ENCODE measurements at places on chromosomes 5 and 9.

GRCh38 chr5:75152860-75153259 is 83.8 kb downstream of the ANKRD31 start:
- no peak for DNase-seq

GRCh38 chr9:136740971-136741882 is 1.5 kb downstream of the LCN10 start:
- DNase-seq, result no peak

GRCh38 chr5:134430001-134430569 is 18.4 kb upstream of the CDKN2AIPNL start:
- no peak for DNase-seq

DNA sequence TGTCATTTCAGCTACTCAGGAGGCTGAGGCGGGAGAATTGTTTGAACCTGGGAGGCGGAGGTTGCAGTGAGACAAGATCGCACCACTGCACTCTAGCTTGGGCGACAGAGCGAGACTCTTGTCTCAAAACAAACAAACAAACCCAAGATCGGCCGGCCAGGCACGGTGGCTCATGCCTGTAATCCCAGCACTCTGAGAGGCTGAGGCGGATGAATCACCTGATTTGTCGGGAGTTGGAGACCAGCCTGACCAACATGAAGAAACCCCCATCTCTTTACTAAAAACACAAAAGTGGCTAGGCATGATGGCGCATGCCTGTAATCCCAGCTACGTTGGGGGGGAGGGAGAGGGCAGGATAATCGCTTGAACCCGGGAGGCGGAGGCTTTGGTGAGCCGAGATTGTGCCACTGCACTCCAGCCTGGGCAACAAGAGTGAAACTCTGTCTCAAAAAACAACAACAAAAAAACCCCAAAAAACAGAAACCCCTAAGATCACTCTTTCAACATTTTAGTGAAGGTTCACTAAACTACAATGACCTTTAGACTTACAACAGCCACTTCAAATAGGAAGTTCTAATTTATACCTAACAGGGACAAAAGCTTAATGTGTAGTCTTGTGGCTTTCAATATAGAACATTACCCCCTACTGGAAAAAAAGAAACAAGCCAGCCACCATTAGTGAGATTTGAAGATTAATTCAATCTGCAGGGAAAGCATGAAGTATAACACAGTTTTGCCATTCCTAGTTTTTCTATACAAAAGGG is 7.0 kb downstream of the HSPA9 start:
- DNase-seq, result no peak

- DNase-seq, result no peak
Measured at GRCh38 chr9:110951805-110952539, 86.3 kb downstream of the LPAR1 start.

- no peak for DNase-seq
Measured at GRCh38 chr9:26723486-26723885, 169.1 kb downstream of the CAAP1 start.

DNA sequence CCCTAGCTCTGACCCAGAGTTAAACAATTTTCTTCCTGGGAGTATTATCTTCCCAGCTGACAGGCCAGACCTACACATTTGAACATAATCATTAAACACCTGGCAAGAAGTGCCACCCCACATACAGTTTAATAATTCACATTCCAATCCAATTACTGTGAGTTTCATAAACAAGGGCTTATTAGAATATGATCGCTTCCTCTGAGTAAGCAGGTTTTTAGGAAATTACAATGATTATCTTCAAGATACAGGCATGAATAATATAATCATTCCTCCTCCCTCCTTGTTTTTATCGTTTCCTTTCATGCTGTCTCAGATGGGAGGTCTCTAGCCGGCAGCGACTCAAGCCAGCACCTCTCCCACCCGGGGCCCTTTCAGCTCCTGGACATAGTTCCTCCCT is 15.8 kb upstream of the KIF4B start:
- DNase-seq, result no peak

DNA sequence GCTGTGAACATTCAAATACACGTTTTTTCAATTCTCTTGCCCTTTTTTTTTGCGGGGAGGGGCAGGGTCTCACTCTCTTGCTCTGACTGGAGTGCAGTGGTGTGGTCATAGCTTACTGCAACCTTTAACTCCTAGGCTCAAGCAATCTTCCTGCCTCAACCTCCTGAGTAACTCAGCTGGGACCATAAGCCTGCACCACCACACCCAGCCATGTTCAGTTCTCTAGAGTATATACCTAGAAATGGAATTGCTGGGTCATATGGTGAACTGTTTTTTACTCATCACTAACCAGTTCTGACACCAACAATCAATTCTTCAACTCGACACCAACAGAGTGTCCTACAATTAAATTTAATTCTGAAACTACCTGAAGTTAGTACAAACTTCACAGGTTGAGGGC is 85.5 kb upstream of the ZNF169 start:
- no peak for DNase-seq

GRCh38 chr5:88732181-88732633 is 150.8 kb downstream of the MEF2C start:
- DNase-seq, result no peak

DNA sequence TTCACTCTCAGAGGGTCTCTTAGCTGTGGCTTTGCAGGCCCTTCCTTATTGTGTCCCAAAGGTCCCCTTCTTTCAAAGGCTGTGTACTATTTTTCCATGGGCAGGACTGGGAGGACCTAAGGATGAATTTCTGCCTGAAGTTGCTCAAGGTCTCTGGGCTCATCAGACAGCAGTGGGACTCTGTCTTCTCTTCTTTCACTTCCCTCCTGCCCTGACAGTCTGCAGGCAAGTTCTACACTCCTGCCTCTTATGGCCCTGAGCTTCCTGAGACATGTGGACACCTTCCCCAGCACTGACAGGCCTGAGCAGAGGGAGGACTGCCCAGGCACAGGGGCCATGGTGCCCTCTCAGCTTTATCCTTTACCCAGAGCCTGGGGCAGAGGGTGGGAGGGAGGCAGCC is 14.8 kb downstream of the ENHO start:
- no peak for DNase-seq

DNA sequence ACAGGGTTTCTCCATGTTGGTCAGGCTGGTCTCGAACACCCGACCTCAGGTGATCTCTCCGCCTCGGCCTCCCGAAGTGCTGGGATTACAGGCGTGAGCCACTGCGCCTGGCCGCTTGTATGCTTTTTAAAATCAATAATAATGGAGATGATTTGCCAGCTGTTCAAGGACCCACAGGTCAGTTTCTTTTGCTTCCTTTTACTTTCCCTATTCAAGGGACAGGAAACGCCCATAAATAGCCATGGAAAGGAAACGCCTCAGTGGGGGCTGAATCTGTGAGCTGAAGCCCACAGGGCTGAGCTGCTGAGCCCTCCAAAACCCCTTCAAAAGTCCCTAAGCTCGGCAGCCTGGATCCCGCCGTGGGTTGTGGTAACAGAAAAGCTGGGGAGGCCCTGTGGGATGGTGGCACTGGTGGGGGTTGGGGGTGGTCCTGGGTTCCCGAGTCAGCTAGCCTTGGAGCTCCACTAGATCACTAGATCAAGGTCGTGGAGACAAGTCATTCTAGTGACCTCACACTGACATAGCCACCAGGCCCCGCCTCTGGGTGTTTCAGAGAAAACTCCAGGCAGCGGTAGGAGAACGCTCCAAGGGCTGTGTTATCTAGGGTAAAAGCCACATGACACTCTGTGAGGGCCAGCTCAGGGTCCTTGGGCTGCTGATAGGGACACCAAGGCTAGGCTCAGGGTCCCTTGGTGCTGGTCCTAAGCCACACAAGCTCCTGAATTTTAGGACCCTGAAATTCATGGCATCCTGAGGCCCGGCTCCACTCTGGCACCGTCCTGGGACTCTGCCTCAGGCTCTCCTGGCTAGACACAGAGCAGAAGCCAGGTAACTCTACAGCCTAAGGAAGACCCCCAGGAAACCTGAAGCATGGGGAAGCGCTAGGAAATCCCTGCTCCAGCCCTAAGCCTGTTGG is 18.0 kb upstream of the DUSP1 start:
- no peak for DNase-seq

GRCh38 chr5:179413711-179414458 is 68.6 kb upstream of the ADAMTS2 start:
- DNase-seq, result no peak

- no peak for DNase-seq
Measured at GRCh38 chr5:174769005-174769404, 44.6 kb downstream of the MSX2 start.

- no peak for DNase-seq
Measured at GRCh38 chr9:133207540-133208170, 1.4 kb downstream of the OBP2B start.

- DNase-seq, result no peak
Measured at GRCh38 chr5:137589185-137589584, 90.1 kb upstream of the SPOCK1 start.

DNA sequence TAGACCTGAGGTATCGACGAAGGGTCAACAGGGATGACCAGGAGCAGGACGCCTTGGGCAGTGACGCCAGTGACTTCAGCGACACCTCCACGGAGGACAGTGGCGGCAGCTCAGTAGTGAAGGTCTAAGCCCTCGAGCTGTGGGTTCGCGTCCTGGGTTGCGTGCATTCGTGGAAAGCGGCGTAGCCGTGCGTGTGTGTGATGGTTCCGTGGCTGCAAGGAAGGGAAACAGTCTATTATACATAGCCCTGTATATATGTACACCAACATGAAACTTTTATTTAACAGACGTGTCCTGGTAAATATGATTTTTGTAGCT is 8.4 kb downstream of the PPP1R26 start:
- no peak for DNase-seq

DNA sequence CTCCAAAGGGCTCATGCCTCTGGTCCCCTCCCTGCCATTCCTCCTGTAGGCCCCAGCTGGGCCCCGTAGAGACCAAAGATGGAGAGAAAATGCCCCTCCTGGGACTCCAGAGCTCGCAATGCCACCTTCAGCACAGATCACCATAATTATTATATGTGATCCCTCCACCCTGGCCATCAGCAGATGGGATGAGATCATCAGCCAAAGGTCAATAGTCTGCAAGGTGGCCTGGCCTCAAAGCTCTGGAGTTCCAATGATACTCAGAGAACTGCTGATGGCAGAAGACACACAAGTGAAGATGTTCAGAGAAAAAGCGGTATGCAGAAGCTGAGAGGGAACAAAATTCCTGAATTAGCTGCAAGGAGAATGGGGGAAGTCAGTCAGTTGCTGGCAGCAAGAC is 5.0 kb downstream of the RPP25L start:
- no peak for DNase-seq

DNA sequence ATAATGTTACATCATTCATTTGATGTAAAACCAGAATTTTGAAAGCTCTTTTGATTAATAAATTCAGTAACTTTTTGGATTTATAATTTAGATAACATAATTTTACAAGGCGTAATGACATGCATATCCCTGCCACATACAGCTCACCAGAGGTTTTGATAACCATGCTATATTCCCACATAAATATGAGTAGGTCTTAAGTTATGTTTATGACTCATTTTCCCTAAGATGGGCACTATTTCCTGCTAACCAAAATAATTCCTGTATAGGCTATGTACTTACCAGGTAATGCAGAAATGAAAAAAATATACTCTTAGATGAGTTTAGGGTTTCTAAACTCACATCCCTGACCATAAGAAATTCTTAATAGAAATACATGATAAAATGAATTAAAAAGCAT is 93.9 kb upstream of the EDIL3 start:
- DNase-seq, result no peak

GRCh38 chr5:96942911-96943310 is 7.0 kb downstream of the LNPEP start:
- DNase-seq, result no peak

GRCh38 chr9:7056254-7056653 is 298.5 kb downstream of the KDM4C start:
- no peak for DNase-seq

- DNase-seq, result no peak
Measured at GRCh38 chr5:138354387-138354786, 1.9 kb downstream of the KDM3B start.

DNA sequence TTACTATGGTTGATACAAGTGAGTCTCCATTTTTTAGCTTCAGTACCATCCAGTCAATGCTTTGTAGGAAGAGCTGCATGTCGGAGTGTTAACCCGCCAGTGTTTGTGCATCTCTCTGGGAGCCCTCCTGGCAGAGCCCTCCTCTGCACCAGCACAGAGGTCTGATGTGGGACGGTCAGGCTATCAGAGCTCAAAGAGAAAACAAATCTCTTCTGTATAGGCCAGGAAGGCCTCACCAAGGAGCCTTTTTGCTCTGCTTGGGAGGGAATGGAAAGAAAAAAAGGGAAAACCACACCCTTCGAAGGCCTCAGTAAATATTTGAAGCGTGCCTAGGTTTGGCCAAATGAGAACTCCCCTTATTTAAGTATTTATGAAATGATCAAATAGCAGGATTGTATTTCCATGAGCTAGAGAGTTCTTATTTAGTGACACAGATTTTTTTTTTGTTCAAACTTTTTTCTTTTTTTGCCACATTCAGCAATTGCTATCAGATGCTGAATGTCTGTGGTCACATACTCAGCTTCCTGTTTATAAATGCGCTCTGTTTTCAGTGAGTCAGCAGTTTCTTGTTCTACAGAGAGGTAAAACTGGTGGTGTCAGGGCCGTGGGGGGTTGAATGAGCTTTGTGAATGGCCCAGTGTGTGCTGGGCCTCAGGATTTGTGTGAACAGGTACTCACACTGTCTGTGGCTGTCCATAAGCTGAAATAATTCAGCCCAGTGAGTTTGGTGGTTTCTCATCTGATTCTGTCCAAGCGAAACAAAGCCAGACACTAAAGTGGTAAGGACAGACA is 226.6 kb downstream of the SNX18 start:
- DNase-seq, result no peak

DNA sequence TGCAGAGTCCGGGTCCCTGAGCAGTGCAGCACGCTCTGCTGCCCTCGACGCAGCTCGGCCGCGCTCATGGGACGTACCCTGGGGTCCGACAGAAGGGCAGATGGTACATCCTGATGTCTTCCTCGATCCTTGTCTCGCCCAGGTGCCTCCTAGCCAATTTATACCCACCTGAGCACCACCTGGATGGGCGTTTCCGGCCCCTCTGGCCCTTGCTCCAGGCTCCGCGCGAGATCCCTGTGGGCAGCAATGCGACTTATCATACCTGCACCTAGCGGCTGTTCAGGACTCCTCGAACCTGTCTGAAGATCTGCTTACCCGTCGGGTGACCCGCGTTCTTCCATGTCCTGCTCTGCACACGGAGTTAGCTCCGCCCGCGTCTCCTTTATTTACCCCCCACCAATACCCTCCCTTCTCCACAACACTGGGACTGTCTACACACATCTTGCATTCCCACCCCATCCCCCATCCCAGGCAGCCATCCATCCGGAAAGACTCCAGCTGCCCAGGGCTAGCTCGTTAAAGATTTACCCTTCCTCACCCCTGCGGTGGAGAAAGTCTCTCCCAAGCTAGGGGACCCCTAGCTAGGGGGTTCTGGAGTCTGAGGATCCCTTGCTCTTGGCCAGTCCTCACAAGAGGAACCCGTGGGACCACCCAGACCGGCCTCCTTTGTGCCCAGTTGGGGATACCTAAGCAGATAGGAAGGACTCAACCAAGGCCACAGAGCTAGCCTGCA is at the start of gene KIF12:
Gene KIF12 (minus strand): TSS at position 357 of the 733 bp plus-strand sequence. CDS start 16 bp downstream, at position 341.
- no peak for DNase-seq

- DNase-seq, result no peak
Measured at GRCh38 chr5:3424946-3425345, 170.7 kb upstream of the IRX1 start.

GRCh38 chr5:145553177-145553576 is 282.0 kb downstream of the PRELID2 start:
- DNase-seq, result no peak

GRCh38 chr9:107260437-107261081 is 22.5 kb upstream of the RAD23B start:
- no peak for DNase-seq

Data from stimulated activated CD8-positive, alpha-beta memory T cell treated with anti-CD3 and anti-CD28 coated beads, Interleukin-2, amount 100 ng/mL, for 1 hour (primary cell).